Fibroblast of villous mesenchyme (primary cell): ENCODE measurements at places on chromosomes 6 and 20.

DNA sequence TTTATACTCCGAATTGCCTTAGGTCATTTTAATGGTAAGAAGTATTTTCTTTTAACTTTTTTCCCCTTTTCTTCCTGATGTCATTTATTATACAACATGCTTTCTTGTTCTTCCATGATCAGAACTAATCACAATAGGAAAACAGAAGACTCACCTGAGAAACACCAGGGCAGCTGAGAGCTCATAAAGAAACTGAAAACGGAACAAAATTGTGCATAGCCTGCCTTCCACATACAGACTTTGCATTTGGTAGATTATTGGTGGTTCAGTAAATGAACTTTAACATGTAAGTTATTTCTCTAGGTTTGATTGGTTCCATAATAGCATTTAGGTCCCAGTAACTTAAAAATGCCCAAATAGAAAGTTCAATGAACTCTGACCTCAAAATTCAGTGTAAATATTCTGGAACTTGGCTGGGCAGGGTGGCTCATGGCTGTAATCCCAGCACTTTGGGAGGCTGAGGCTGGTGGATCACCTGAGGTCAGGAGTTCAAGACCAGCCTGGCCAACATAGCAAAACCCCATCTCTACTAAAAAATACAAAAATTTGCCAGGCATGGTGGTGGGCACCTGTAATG, 161.1 kb upstream of the DTNBP1 start:
- no peak for DNase-seq

DNA sequence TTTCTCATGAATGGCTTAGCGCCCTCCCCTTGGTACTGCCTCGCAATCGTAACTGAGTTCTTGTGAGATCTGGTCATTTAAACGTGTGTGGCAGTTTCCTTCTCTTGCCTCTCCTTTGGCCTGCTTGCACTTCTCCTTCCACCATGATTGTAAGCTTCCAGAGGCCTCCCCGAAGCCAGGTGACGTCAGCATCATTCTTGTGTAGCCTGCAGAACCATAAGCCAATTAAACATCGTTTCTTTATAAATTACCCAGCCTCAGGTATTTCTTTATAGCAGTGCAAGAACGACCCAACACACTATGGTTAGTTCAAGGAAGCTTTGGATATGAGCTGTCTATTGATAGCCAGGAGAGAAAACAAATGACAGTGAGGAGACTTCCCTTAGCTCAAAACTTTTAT, 29.5 kb upstream of the ADTRP start:
- no peak for DNase-seq

DNA sequence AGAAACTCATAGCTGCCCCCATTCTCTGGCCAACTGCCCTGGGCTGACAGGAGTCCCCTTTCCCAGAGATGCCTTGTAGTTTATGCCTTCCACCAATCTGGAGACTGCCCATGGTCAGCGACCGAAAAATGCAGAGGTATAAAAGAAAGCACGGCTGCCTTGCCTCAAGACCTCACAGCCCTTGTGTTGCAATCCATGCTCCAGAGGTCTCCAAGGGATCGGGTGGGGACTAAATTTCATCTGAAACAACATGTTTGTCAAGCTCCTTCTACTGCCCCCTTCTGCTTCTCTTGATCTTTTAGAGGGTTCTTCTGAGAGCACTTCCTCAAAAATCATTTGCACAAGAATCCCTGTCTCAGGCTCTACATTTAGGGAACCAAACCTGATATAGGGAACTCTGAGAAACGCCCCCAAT, 128.8 kb downstream of the PLCB1 start:
- no peak for DNase-seq

GRCh38 chr6:7819431-7820015, 91.1 kb downstream of the TXNDC5 start:
- peak; percentile 51 for DNase-seq

- no peak for DNase-seq
Observed at GRCh38 chr6:119686644-119687043, 337.1 kb upstream of the MAN1A1 start.

- no peak for DNase-seq
Observed at GRCh38 chr6:169678342-169678741, 23.5 kb downstream of the WDR27 start.

- DNase-seq: peak; percentile 25
Observed at GRCh38 chr6:83193747-83194566, 800 bp downstream of the RWDD2A start.

GRCh38 chr20:50636601-50637540, 54.5 kb downstream of the RIPOR3 start:
- DNase-seq: peak; percentile 79

GRCh38 chr20:49395183-49395582, 87.3 kb downstream of the KCNB1 start:
- DNase-seq: peak; percentile 5

- DNase-seq: peak; percentile 10
Observed at GRCh38 chr6:5007531-5007930, 3.7 kb upstream of the RPP40 start.

- no peak for DNase-seq
Observed at GRCh38 chr6:138485586-138486248, 13.6 kb downstream of the NHSL1 start.

GRCh38 chr6:153957394-153957793, 81.6 kb upstream of the OPRM1 start:
- no peak for DNase-seq

- peak; percentile 81 for DNase-seq
Observed at GRCh38 chr6:3585320-3585935, 128.6 kb upstream of the SLC22A23 start.

GRCh38 chr6:128663238-128663637, 142.8 kb upstream of the PTPRK start:
- DNase-seq: no peak

DNA sequence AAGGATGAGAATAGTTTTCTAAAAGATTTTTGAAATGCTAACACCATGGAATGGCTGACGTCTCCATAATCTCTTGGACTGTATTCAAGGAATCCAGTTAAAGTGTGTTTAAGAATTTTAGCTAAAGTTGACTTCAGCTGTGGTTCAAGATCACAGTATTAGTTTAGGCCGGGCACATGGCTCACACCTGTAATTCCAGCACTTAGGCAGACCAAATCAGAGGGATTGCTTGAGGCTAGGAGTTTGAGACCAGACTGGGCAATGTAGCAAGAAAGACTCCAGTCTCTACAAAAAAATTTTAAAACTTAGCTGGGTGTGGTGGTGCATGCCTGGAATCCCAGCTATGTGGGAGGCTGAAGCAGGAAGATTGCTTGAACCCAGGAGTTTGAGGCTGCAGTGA, 68.2 kb downstream of the RFPL4B start:
- DNase-seq: no peak

- no peak for DNase-seq
Observed at GRCh38 chr20:378961-379336, 1.6 kb upstream of the TRIB3 start.

DNA sequence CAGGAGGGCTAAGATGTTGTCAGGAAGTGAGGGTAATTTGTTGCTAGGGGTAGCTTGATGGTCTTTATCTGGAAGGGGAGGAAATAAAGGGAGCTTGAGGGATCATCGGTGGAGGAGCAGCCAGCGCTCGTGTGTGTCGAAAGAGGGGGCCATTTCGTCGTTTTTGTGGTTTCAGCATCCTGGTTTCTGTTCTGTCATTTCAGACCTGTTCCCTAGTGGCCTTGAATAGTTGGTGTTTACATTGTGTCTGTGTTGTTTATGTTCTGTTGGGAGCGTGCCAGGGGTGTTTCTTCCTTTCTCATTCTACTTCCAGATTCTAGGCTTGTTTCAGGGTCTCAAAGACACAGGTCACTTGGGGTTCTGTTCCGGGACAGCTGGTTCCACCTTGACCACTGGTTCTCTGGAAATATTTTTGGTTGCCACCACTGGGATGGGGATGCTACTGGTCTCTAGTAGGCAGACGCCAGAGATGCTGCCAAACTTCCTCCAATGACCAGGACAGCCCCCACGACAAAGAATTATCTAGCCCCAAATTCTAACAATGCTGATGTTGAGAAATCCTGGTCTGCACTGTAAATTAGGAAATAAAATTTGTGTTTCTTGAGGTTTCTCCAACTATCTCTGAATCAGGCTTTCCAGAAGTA, 113.9 kb upstream of the NAA20 start:
- peak; percentile 91 for DNase-seq
